ENCODE measurements at places on chromosomes 3 and 15.
A peak's percentile ranks its signal among the peaks of the same experiment; 100 is the strongest.

DNA sequence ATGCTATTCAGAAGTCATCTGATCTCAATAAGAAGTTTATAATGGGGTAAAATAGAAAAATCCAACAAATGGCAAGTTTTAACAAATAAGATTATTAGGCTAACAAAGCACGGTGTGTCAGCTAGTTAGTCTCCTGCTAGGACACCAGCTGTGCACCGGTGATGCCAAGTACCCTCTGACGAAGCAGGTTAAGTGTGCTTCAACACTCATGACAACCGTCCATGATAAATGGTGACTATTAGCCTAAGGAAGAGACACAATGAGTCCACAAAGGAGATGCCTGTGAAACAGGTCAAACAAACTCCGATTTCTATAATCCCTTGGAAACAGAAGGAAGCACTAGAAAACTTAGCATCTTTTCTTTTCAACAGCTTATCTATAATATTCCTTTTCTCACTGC is 36.5 kb downstream of the ATP13A3 start:
- DNase-seq: no peak

DNA sequence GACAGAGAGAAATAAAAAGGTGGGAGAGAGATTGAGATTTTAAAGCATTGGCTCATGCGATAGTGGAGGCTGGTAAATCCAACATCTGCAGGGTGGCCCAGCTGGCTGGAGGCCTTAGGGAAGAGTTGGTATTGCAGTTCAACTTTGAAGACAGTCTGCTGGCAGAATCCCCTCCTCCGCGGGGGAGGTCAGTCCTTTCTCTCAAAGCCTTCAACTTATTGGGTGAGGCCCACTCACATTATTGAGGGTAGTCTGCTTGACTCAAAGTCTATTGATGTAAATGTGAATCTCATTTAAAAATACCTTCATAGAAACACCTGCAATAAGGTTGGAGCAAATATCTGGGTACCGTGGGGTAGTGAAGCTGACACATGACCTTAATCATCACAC is 31.8 kb upstream of the PROK2 start:
- no peak overlapping the region for H3K27ac ChIP-seq
- no peaks in the 10 kb centered on the region for H3K4me1 ChIP-seq
- no peaks in the 10 kb centered on the region for H3K36me3 ChIP-seq
- no peaks in the 10 kb centered on the region for H3K27me3 ChIP-seq
- no peak overlapping the region for H3K4me3 ChIP-seq

GRCh38 chr3:140443073-140443472 is 234.8 kb upstream of the TRIM42 start:
- H3K4me3 ChIP-seq: no peak overlapping the region
- no peak overlapping the region for H3K27ac ChIP-seq
- peaks cover 5% of the 10 kb centered on the region for H3K36me3 ChIP-seq
- H3K27me3 ChIP-seq: peaks cover 12% of the 10 kb centered on the region
- DNase-seq: no peak

GRCh38 chr3:12869035-12869621 is 27.8 kb upstream of the RPL32 start:
- no peaks in the 10 kb centered on the region for H3K27me3 ChIP-seq
- no peak overlapping the region for H3K27ac ChIP-seq
- peak overlapping the region; percentile 83 for H3K4me3 ChIP-seq
- peaks cover 21% of the 10 kb centered on the region for H3K4me1 ChIP-seq
- no peak for DNase-seq

- peak overlapping the region; percentile 42 for H3K27ac ChIP-seq
- no peaks in the 10 kb centered on the region for H3K27me3 ChIP-seq
- peaks cover 15% of the 10 kb centered on the region for H3K4me1 ChIP-seq
Measured at GRCh38 chr3:46186471-46187340, 21.4 kb downstream of the CCR1 start.

DNA sequence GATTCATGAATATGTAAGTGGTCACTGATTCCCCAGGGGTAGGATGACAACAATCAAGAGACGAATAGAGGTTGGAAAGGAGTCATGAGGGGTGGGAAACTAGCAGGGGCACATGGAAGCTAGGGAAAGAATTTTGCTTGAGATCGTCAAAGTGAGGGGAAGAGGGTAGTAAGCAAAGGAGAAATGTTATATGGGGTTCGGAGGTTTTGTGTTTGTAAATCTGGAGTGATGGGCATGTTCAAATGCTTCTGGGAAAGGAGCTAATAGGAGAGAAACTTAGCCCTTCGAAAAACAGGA is 7.9 kb downstream of the RPL14 start:
- peaks cover 11% of the 10 kb centered on the region for H3K4me1 ChIP-seq
- no peak overlapping the region for H3K4me3 ChIP-seq
- H3K27ac ChIP-seq: peak overlapping the region; percentile 55

DNA sequence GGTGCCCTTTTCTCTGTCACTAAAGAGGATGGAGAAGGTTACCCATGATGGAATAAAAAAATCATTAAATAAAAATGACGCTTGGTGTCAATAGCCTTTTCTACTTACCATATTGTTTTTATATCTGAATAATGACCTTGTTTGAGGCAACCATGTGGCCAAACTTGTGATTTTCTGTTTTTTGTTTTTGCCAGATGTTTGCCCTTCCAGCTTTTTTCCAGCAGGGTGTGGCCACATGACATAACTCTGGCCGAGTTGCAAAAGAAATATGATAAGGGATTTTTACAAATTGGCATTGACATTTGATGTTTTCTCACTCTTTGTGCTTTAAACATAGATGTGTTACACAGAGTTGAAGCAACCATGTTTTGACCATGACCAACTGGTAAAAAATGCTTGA is 39.7 kb upstream of the EPHA3 start:
- no peak overlapping the region for H3K4me3 ChIP-seq
- H3K36me3 ChIP-seq: no peaks in the 10 kb centered on the region
- H3K27me3 ChIP-seq: no peaks in the 10 kb centered on the region

GRCh38 chr15:49472338-49472737 is 49.3 kb downstream of the FGF7 start:
- H3K4me3 ChIP-seq: no peak overlapping the region
- no peaks in the 10 kb centered on the region for H3K27me3 ChIP-seq
- H3K27ac ChIP-seq: no peak overlapping the region
- H3K4me1 ChIP-seq: no peaks in the 10 kb centered on the region
- DNase-seq: no peak

DNA sequence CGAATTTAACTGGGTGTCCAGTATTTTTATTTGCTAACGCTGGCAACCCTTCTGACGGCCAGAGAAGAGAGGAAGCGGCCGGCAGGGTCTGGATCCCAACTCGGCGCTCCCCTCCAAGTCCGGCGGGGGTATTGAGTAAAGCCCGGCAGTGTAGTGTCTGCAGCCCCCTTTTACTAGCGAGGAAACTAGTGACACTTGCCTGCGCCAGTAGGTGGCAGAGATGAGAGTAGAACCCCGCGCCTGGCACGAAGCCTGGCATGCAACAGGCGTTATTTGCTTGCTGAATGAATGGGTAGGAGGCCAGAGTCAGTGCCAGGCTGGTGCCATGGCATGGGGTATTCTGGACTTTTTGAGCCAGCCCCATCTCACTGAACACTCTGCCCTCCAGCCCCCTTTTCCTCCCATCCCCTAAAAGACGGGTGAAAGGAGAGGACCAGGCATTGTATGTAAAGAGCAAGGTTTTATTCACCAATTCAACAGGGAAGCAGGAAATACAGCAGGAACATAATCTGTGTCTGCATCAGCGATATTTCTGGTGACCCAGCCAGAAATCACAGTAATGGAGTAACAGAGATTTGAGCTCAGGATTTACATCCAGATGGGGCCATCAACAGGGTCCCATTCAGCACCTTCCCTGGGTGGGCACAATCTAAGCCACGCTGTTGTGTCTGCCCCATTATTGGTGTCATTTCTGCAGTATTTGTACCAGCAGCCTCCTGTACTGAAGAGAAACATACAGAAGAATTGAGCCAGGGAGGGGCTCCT is 788 bp upstream of the WDR73 start:
- peak overlapping the region; percentile 98 for H3K27ac ChIP-seq
- H3K4me1 ChIP-seq: peaks cover 38% of the 10 kb centered on the region
- H3K4me3 ChIP-seq: peak overlapping the region; percentile 94

DNA sequence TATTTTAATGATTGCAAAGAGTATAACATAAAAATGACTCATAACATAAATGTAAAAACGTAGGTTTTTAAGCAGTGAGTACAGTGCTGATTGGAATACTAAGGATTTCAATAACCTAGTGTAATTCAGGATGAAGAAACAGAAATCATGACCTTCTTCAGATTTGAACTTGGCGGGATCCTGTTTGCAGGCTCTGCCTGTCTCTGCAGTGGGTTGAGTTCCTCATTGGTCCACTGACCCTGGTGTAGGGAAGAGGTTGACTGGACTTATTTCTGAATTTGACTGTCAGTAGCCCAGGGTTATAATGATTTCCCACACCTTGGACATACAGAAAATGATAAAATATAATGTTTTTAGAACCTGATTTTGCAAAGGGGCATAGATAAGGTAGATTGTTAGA is 171.7 kb downstream of the FNDC3B start:
- no peak overlapping the region for H3K4me3 ChIP-seq
- H3K27me3 ChIP-seq: no peaks in the 10 kb centered on the region
- no peak overlapping the region for H3K27ac ChIP-seq
- H3K4me1 ChIP-seq: peaks cover 11% of the 10 kb centered on the region
- H3K36me3 ChIP-seq: peaks cover 6% of the 10 kb centered on the region
- DNase-seq: no peak

DNA sequence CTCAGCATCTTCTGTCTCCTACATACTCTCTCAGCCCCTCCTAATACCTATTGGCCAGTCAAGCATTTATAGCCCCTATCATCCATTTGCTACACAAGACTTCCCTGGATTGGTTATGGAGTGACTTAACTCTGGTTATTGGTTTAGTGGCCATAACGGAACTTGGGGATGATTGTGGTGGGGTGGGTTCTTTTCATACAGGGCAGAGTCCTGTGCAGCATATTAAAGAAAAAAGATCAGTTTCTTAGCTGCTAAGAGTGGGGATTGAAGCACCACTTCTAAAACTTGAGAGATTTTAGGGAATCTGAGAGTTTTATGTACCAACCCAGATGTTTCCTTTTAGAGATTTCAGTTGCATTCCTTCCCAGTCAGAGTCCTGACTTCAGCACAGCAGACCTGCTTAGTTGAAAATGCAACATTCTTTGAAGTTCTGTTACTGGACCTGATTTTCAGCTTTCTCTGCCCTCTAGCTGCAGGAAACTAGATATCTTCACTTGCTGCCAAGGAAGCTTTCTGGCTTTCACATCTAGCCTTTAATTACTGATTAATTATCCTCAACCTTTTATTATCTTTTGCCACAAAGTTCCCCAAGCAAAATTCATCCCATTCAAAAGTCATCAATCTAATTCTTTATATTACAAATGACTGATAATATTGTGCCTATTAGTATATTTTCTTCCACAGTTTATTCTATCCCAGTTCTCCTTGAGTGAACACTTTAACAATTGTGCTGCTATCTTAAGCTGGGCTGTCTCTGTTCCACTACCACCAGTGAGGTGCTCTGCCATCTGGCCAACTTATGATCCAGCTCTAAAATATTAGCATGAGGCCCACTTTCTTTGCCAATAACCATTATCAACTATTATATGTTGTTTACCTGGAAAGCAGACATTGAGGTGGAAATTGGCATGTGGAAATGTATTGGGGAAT is 906.0 kb upstream of the ALCAM start:
- DNase-seq: no peak
- no peaks in the 10 kb centered on the region for H3K4me1 ChIP-seq
- no peaks in the 10 kb centered on the region for H3K27me3 ChIP-seq
- H3K27ac ChIP-seq: no peak overlapping the region
- H3K36me3 ChIP-seq: no peaks in the 10 kb centered on the region

DNA sequence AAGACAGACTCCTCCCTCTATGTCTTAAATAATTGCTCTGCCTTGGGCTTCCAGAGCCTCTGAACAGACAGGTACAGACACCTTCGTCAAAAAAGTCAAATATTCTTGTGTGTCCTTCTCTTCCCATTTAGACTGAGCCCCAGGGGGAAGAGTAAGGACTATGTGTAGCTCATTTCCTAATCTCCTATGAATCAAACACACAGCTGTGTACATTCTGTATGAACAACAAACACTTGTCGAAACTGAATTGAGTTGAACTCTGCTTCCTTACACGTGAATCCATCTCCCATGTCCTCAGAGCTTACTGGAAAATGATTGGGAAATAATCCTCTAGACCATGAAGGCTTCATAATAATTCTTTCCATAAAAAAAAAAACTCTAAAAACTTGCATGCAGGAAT is 80.8 kb downstream of the MOBP start:
- no peak for DNase-seq
- no peak overlapping the region for H3K27ac ChIP-seq
- H3K4me3 ChIP-seq: no peak overlapping the region
- no peaks in the 10 kb centered on the region for H3K4me1 ChIP-seq

GRCh38 chr3:103968131-103968530 is 1398.6 kb upstream of the ALCAM start:
- H3K27me3 ChIP-seq: no peaks in the 10 kb centered on the region
- no peaks in the 10 kb centered on the region for H3K4me1 ChIP-seq
- no peak for DNase-seq
- no peaks in the 10 kb centered on the region for H3K36me3 ChIP-seq

- DNase-seq: no peak
- H3K4me3 ChIP-seq: no peak overlapping the region
- no peaks in the 10 kb centered on the region for H3K27me3 ChIP-seq
Measured at GRCh38 chr3:28476194-28476593, 127.6 kb upstream of the AZI2 start.

GRCh38 chr3:72317491-72317890 is 530.8 kb downstream of the SHQ1 start:
- H3K27ac ChIP-seq: no peak overlapping the region
- DNase-seq: no peak
- H3K4me1 ChIP-seq: no peaks in the 10 kb centered on the region
- H3K27me3 ChIP-seq: peaks cover 6% of the 10 kb centered on the region
- no peaks in the 10 kb centered on the region for H3K36me3 ChIP-seq
- no peak overlapping the region for H3K4me3 ChIP-seq

- H3K4me1 ChIP-seq: no peaks in the 10 kb centered on the region
- DNase-seq: no peak
- no peak overlapping the region for H3K27ac ChIP-seq
- H3K27me3 ChIP-seq: peaks cover 10% of the 10 kb centered on the region
- H3K4me3 ChIP-seq: no peak overlapping the region
Measured at GRCh38 chr3:140827894-140828293, 113.7 kb upstream of the SLC25A36 start.

GRCh38 chr15:84980196-84981053 is 1.2 kb upstream of the PDE8A start:
- peak overlapping the region; percentile 92 for H3K4me3 ChIP-seq
- DNase-seq: peak; percentile 84
- H3K4me1 ChIP-seq: peaks cover 27% of the 10 kb centered on the region
- no peaks in the 10 kb centered on the region for H3K27me3 ChIP-seq

DNA sequence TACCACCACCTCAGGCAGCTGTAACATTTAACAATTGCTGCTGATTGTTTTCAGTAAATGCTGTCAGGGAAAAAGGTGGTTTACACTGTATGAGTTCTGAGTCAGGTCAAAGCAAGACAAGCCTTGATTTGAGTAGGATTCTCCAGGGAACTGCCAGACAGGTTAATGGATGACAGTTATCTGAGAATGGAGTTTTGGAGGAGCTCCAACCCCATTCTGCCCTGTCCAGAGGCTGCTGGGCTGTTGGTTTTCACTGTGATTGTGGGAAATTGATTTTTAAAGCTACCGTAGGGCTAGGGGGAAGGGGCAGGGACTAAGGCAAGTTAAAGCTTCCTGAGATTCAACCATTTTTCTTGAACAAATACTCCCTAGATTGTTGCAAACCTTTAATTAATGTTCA is 39.9 kb downstream of the TICRR start:
- H3K27ac ChIP-seq: no peak overlapping the region
- H3K4me1 ChIP-seq: no peaks in the 10 kb centered on the region
- no peaks in the 10 kb centered on the region for H3K27me3 ChIP-seq
- no peaks in the 10 kb centered on the region for H3K36me3 ChIP-seq
- DNase-seq: no peak

GRCh38 chr3:96843505-96844203 is 29.3 kb downstream of the EPHA6 start:
- no peaks in the 10 kb centered on the region for H3K4me1 ChIP-seq
- H3K4me3 ChIP-seq: no peak overlapping the region
- no peak overlapping the region for H3K27ac ChIP-seq
- H3K27me3 ChIP-seq: no peaks in the 10 kb centered on the region
